ENCODE measurements at places on chromosomes 2 and 18.

- no peak for DNase-seq
Measured at GRCh38 chr2:215138479-215138878, at the start of gene ABCA12. TSS of gene ABCA12 (minus strand) at chr2:215138626. CDS start at chr2:215138208, 418 bp downstream.

DNA sequence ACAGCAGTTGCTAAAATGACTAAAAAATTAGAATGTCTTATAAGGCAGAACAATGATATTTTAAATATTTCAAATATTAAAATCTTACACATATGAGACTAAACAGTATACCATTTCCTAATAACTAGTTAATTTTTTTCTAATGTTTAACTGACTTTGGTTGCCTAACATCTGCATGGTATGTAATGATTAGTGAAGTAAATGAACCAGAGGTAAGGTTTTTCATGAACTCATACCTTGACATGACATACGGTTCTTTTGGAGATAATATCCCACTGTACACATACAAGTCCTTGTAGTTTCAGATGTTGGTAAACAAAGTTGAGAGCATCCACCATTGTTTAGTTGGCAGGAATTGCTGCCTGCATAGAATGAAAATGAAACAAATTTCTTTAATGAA lies 1360.2 kb downstream of the LRP1B start:
- DNase-seq: no peak

DNA sequence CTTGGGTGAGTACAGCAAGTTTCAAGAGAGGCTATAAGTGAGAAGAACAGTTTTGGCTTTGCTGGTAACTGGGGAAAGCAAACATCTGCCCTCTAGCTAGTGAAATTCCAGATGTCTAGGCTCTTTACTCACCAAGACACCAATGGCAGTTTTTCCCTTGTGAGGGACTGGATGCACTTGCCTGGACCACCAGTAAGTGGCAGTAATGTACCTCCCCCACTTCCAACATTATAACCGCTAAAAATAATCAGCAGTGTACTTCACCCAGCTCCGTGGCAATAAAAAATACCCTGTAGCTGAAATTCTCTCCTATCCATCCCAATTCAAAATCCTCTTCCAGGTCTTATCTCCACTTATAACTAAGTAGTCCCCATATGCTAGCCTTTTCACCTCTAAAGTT lies 383.9 kb downstream of the ARHGAP15 start:
- DNase-seq: peak; percentile 64

DNA sequence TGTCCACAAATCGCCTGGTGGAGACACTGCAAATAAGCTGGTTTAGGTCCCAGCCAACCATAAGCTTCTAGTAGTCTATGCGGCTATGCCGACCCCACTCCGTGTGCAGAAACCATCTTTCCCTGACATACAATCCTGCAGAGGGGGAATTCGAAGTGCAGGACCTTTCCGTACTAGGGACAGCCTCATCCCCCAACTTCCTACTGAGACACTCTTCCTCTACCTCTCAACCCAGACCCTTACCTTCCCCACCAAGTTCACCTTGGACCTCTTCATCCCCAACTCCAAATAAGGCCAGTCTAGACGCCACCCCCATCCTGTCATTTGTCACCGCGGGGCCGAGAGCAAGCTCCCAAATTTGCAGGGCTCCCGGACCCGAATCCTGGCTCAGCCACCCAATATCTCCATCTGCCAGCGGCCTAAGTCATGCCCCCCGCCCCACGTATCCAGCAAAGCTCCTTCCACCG lies 496 bp downstream of the SUCLG1 start:
- DNase-seq: peak; percentile 36

All from foreskin fibroblast (primary cell).